K562 (cell line): ENCODE measurements at places on chromosomes 2 and 18.

DNA sequence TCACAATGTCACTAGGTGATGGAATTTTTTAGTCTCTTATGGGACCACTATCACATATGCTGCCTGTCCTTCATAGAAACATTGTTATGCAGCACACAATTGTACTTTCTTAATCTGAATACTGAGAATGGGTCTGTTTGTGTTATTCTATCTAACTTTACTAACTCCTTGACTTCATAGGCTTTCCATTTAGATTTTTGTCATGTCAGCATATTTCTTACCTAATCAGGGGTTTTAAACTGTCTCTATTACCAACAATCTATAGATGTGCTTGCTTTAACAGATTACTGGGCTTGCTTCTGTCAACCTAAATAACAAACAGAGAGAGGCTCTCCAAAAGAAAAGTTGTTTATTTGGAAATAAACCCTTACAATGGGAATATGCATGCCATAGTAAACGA is 289.6 kb upstream of the ZNF804A start:
- no peak for DNase-seq

DNA sequence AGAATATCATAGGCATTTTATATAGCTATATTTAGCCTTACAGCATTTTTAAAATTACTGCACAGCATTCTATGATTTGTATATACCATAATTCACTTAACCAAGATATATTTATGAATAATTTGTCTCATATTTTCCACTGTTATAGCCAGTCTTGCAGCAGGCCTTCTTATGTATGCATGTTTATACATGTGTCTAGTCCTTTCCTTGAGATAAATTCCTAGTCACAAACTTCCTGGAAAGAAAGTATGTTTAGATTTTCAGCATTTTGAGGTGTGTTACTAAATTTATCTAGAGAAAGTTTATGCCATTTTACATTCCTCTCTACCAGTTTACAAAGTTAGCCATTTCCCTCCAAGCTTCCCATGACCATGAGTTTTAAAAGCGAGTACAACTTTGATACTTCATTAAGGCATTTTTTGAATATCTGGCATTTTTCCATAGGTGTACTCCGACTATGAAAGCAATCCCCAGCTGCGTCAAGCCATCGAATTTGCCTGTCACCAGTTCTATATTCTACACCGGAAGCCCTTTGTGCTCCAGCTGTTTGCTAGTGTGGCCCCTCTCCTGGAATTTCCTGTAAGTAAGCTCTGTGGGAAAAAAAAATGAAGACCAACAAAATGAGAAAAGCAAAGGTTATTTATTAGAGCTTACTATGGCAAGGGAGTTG is 59.4 kb upstream of the RPE start:
- no peak for DNase-seq

GRCh38 chr2:20762945-20763683 is 59.8 kb downstream of the LDAH start:
- DNase-seq: no peak

DNA sequence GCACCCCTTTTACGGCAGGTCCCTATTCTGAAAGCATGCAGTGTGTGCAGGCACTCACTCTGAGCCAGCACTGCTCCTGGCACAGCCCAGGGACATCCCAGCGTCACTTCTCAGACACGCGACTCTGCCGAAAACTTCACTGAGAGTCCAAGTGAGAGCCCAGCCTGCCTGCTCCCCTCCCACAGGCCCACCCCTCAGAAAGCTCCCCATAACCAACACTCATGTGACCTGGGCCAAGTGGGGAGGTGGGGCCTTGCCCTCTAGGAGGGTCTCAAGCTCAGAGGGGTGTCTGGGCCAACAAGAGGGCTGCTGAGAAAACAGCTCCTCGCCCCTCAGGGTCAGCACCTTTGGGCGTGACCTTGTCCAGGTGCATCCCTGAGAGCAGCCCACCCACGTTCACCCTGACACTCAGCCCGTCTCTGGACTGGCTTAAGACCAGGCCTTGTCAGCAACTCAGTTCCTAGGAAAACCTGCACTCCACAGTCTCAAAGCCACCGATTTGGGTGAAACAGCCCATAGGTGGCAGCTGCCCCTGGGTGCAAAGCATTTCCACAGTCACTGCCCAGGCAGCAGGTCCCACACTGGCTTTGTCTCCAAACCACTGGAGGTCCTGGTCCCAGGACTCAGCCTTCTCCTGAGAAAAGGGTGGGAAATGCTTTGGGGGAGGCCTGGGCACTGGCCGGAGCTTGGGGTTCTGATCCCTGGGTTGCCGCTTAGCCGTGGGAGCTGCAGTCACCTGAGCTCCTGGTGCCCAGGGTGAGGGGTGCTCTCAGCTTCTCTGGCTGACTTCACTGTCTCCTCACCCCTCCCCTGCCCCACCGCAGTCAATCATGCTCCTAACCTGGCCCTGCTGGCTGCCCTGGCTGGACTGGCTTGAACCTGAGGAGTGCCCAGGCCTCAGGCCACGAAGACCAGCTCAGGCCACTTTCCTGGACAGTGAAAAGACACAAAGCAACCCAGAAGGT is 209.6 kb downstream of the HDAC4 start:
- no peak for DNase-seq

DNA sequence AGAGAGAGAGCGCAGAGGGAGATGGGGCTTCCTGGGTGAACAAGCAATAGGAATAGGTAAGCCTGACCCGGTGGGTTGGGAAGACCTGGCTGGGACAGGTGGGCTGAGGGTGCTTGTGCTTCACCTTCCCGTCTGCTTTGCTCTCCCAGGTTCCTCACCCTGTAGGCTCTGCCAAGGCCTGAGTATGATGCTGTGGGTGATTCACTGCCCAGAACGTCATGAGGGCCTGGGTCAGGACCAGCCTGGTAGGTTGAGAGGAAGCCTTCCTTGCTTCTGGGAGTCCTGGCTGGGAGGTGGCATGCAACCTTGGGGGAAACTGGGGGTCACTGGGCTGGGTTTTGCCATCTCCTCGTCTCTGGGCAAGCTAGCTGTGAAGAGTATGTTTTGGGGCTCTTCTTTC is 220.2 kb upstream of the APCDD1 start:
- no peak for DNase-seq
